ENCODE measurements at places on chromosomes 2 and 18. TPM values are rescaled to one million over a fixed set of nuclear protein-coding genes. Genes with fewer than 3 reads are reported as not detected.

The VIL1 gene
- 0.34 TPM for total RNA-seq

The MARCHF7 gene
- 69.6 TPM for total RNA-seq

DNA sequence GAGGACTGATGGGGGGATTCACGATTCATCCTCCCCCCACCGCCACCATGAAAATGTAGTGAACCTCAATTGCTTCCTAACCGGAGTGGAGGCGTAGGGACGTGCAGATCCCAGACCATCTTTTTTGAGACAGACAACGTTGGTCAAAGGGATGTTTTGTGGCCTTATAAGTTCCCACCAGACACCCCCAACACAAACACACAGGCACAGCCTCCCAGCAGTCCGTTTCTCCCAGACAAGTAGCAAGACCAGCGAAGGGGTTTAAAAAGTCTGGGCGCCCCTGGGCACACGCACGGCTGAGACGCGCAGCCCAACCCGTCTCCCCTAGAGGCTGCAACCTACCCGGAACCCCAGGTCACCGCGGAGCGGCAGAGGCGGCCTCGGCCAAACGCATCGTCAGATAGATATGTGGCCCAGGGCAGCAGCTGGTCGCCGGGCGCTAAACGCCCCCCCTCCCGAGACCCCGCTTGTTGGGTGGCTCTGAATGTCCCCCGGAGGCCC is 1.3 kb downstream of the GBX2 start:
- ATAC-seq: no peak

- no peak for ATAC-seq
Observed at GRCh38 chr18:22999647-23000046, 66.5 kb downstream of the RBBP8 start.

- no peak for ATAC-seq
Observed at GRCh38 chr2:28347596-28347995, 45.1 kb upstream of the FOSL2 start.

- no peak for ATAC-seq
Observed at GRCh38 chr2:810397-810796, 133.2 kb upstream of the TMEM18 start.
